Naive thymus-derived CD8-positive, alpha-beta T cell (primary cell): ENCODE measurements at places on chromosomes 11 and 22.

GRCh38 chr11:95135155-95135554, 45.5 kb downstream of the ENDOD1 start:
- no peak for DNase-seq

DNA sequence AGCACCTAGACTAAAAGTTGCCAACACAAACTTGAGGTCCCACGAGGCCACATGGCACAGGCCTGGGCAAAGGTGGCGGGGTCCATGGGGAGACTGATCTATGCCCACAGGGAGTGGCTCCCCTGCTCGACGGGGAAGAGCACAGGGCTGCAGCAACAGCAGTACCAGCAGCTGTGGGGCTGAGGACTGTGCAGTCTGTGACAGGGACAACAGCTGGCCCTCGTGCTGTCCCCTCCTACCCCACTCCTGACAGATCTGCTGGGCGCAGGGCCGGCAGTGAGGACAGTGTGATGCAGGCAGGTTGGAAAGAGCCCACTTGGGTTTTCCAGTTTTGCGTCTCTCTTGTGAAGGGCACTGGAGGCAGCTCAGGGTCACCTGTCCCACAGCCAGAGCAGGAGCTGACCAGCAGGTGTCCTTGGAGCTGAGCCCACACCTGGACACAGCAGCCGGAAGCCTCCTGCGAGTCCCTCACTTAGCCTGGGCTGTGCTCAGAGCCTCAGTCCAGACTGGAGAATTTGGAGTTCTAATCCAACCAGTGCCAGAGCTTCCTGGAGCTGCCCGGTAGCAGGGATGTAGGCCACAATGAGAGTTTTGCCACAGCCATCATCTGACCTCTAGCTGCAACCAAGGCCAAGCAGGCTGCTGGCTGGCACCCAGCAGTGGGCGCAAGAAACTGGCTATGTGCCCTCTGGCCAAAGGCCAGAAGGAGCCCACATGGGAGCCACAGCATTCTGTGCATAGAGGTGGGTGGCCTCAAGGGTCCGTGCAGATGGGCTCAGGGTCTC, 3.6 kb upstream of the GAS2L1 start:
- DNase-seq, result no peak

DNA sequence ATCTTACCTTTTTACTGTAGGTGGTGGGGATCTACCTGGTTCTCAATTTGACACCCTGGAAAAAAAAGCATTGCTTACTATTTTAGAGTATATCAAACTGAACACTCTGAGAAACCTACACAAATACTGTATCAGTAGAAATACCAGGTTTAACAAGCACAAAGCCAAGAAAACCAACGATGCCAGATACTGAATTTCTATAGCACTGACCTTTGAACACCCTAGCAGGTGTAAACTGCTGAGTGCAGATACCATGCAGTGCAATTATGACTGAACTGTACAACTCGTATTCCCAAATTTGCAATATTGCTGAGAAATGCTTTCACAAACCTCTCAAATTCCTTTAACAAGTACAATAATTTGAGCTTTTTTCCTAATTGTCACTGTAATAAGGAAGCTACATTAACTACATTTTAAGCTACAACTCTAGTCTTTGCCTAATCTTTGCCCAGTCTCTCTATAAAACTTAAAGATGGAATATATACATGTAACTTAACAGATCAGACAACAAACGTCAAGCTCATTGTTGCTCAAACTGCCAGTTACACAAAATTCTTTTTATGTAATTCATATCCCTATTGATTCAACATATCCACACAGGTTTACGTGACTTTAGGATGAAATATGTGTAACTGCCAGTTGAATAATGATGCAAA, 8.9 kb downstream of the TAF1D start:
- DNase-seq, result no peak

- no peak for DNase-seq
Observed at GRCh38 chr11:118634431-118635236, 27.2 kb downstream of the PHLDB1 start.

- DNase-seq, result no peak
Observed at GRCh38 chr22:42817556-42817955, 39.5 kb downstream of the ARFGAP3 start.

DNA sequence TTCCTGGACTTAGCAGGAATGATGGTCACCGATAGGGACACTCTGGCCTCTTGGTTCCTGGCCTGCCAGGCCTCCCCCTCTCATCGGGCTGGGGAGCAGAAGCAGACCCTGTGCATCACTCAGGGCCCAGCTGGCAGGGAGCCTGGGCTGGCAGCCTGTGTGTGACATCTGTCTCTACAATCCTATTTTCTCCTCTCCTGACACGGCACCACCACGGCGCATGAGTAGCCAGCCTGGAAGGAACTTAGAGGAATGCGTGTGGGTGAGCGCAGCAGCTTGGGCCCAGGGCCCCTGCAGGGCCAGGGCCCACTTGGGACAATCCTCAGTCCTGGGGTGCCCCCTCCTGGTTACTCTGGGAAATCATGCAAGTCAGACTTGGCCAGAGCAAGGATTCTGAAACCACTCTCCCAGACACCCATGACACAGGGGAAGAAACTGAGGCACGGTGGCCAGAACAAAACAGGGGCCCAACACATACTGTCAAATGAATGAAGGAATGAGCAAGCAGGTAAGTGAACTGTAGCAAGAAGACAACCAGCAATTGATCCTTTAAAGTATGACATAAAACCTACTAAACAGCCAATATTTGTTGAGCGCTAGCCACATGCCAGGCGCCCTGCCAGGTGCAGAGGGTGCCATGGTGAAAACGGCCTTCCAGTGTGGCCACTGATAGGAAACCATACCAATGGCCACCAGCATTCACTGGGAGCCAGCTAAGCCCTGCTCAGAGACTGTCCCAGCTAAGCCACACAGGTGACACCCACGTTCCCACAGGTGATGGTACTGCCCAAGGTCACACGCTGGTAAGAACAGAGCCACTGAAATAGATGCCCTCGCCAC, 13.3 kb downstream of the RSPH14 start:
- peak; percentile 77 for DNase-seq

GRCh38 chr11:119863236-119863635, 134.2 kb upstream of the NECTIN1 start:
- no peak for DNase-seq

DNA sequence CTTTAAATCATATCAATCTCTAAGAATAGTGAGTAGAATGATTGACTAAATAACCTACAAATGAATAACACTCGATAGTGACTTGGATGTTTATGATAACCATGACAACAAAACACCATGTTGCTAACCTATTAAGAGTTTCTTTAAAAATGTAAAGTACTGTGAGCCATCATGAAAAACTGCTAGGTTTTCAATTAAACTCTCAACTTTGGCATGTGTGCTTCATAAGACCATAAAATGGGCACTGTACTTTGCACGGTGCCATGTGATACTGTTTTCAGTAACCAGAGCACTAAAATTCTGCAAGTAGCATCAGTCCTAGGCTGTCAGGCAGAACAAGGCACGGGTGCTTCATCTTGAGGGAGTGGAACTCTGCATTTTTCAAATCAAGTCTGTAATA, 96.2 kb upstream of the TRIM77 start:
- no peak for DNase-seq

GRCh38 chr11:77784572-77784971, 36.0 kb downstream of the RSF1 start:
- no peak for DNase-seq

DNA sequence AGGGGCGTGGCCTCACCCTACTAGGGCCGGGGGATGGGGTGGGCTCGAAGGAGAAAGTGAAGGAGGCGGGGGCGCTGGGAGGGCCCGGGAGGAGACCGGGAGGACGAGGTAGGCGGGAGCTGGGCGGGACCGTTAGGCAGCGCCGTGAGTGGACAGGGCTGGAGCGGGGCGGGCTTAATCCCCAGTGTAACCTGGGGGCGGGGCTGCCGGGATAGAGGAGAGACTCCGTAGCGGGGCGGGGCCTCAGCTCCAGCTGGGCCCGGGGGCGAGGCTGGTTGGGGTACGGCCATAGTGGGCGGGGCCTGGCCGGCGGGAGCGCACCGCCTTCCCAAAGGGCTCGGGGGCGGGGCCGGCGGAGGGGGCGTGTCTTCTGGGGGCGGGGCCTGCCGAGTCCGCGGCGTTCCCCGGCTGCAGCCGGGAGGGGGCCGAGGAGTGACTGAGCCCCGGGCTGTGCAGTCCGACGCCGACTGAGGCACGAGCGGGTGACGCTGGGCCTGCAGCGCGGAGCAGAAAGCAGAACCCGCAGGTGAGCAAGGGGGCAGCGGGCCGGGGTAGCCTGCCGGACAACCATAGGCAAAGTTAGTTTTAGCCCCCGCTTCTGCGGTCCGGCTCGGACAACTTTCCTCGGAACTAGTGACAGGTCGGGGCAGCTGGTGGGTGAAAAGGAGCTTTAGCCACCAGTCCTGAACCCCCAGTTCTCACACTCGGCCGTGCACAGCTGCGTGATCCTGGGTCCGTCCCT, at the start of gene CD82:
TSS of gene CD82 (plus strand) at position 453 of the 742 bp plus-strand sequence. CDS start 29,000 bp downstream, outside the sequence.
- peak; percentile 97 for DNase-seq

GRCh38 chr11:126176853-126177470, 34.5 kb downstream of the RPUSD4 start:
- no peak for DNase-seq

GRCh38 chr22:34015642-34016041, 95.4 kb upstream of the LARGE1 start:
- no peak for DNase-seq

DNA sequence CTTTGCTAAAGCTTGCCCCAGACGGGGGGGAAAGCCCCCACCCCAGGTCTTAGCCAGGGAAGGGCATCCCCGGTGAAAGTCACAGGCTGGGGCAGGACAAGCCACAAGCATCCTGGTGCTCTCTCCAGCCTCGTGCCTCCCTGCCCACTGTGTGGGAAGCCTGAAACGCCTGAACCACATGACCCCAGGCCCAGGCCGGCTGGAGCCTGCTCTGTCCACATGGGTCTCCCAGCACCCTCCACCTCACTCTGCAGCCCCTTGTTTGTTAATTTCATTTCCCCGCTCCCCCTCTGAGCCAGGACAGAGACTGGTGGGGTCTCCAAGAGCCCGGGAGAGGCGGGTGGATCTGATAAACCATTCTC, 58.3 kb upstream of the TCF20 start:
- DNase-seq, result no peak

- no peak for DNase-seq
Observed at GRCh38 chr11:106021181-106021966, 666 bp downstream of the MSANTD4 start.

DNA sequence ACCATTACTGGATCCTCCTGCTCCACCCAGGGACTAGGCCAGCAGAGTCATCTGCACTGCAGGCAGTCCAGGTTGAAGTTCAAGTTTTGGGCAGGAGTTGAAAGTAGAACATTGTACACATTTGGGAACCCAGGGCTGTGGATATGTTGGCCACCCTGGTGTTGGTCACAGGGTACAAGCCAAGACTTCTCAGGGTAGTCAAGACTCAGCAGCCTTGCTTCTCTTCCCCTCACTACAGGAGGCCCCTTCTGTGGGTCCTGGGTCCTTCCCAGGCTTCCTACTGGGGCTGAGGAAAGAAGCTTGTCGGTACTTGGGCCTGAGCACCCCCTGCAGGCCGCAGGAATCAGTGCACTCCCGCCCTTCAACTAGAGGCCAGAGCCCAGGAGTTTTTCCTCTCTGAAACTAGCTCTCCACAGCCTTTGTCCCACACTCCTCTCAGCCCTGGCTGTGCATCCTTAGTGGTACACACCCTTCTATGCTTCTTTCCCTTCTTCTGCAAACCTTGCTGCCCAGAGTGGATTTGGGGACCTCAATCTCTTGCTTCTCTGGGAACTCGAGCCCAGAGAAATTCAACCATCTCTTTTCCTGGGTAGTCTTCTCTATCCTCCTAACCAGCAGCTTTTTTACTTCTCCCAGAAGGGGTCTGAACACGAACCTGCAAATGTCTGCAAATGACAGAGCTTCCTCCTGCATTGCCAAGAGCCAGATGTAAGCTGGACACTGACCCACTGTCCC, 2.6 kb upstream of the HPX start:
- DNase-seq, result peak; percentile 41

- no peak for DNase-seq
Observed at GRCh38 chr11:31089117-31089516, 280.4 kb downstream of the DCDC1 start.

DNA sequence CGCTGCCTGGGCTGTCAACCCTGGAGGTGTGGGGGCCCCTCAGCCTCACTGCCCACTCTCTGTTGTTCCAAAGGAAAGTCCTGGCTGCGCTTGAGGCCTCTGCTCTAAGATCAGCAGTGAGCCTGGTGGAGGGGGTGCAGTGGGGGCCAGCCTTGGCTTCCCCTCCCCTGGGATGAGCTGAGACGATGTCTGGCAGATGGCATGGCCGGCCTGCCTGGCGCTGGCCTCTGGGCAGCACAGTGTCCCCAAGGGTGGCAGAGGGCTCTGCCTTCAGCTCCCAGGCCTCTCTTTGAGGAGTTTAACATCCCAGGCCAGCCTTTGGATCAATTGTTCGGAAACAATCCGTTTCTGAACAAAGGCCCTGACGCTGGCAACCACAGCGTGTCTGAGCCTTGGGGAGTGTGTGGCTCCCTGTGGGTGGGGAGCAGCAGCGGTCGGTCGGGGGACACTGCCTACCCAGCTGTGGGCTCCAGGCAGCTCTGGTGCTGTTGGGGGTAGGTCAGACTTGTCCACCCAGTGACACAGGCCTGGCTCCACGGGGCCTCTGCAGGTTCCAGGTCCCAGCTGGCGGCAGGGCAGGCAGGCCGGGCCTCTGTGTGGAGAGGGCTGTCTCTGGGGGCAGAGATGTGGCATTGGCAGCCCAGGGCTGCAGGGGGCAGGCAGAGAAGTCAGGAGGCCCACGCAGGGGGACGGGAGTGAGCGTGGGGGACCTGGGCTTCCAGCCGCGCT, 12.1 kb downstream of the TSPAN4 start:
- no peak for DNase-seq

- DNase-seq, result no peak
Observed at GRCh38 chr11:74035264-74035663, 26.4 kb upstream of the UCP3 start.

GRCh38 chr11:72413914-72414628, 20.3 kb downstream of the CLPB start:
- peak; percentile 66 for DNase-seq

GRCh38 chr11:133402551-133402950, 129.8 kb downstream of the OPCML start:
- DNase-seq, result no peak

GRCh38 chr22:42493393-42493792, 26.2 kb downstream of the RRP7A start:
- DNase-seq, result no peak

DNA sequence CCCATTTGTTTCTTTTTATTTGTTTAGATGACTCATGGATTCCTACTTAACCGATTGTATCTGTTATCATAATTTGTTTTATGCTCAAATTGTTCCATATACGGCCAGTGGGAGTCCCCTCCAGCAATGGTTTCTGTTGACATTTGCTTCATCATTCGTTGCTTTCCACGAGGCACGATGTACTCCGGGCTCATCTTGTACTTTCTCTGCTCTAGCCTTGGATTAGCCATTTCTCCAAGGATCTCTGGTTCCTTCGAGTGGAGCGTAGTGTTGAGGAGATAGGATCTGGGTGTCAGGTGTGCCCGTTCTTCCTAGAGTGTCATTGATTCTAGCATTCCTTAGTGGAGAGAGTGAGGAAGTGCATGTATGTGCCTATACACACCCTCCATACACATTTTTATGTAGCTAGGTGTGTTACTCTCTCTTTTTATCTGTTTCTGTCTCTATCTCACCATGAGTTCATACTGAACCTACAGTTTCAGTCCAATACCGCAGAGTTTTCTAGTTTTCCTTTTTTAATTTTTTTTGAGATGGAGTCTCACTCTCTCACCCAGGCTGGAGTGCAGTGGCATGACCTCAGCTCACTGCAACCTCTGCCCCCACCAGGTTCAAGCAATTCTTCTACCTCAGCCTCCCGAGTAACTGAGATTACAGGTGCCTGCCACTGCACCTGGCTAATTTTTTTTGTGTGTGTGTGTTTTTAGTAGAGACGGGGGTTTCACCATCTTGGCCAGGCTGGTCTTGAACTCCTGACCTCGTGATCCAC, 31.4 kb downstream of the TECTA start:
- DNase-seq, result no peak

- DNase-seq, result no peak
Observed at GRCh38 chr11:134447696-134448095, 35.7 kb upstream of the B3GAT1 start.
